ENCODE measurements at places on chromosomes 11 and 22.

DNA sequence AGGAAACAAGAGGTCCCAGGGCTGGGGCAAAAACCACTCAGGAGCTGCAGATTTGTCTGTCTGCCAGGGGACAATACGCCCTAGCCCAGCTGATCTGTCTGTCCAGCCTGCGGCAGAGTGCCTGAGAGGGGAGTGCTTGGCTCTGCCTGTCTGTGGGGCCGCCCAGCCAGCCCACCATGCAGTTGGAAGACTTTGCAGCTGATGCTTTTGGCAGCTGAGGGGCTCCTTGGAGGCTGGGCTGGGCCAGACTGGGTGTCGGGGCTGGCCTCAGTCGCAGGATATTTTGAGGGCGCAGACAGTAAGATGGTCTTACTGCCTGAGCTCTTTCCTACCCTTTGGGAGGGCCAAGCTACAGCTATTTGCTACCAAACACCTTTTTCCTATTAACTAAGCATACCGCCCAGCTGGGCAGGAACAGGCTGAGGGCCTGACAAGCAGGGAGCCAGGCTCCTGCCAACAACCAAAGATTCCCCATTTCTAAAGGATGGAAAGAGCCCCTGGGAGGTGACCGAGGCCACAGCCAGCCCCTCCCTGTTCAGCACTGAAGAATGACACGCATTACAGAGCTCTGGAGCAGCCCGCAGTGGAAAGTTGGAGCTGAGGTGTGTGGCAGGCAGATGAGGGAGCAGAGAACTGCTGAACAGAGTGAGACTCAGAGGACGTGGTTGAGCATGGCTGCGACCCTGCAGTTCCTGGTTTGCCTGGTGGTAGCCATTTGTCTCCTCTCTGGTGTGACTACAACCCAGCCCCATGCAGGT, at the start of gene FAM180B:
TSS of gene FAM180B (plus strand) at position 581 of the 758 bp plus-strand sequence. CDS start at position 672, 91 bp downstream.
- peaks cover 18% of the 10 kb centered on the region for H3K36me3 ChIP-seq
- no peak for DNase-seq
- no peak within 1 kb of the TSS for H3K27ac ChIP-seq
- H3K4me1 ChIP-seq, result peaks cover 2% of the 10 kb centered on the region
- H3K27me3 ChIP-seq, result no peaks in the 10 kb centered on the region

DNA sequence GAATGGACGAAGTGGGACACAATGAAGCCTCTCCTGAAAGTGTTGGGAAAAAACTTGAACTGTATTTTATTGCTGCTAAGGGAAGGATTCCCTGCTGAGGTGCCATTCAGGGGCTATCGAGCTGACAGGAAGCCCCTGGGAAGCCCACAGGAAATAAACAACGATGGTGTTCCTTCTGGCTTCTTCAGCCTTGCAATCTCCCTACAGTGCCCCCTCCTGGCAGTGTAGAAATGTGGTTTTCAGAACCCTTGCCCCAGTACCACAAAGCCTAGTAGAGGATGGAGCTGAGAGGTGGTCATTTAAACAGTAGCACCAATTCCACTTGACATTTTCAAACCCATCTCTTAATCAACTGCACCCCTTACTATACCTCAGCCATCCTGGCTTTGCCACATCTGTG, 676.7 kb upstream of the ARHGAP42 start:
- DNase-seq, result no peak
- no peak overlapping the region for H3K4me3 ChIP-seq
- no peaks in the 10 kb centered on the region for H3K27me3 ChIP-seq
- H3K36me3 ChIP-seq, result no peaks in the 10 kb centered on the region
- H3K27ac ChIP-seq, result no peak overlapping the region

DNA sequence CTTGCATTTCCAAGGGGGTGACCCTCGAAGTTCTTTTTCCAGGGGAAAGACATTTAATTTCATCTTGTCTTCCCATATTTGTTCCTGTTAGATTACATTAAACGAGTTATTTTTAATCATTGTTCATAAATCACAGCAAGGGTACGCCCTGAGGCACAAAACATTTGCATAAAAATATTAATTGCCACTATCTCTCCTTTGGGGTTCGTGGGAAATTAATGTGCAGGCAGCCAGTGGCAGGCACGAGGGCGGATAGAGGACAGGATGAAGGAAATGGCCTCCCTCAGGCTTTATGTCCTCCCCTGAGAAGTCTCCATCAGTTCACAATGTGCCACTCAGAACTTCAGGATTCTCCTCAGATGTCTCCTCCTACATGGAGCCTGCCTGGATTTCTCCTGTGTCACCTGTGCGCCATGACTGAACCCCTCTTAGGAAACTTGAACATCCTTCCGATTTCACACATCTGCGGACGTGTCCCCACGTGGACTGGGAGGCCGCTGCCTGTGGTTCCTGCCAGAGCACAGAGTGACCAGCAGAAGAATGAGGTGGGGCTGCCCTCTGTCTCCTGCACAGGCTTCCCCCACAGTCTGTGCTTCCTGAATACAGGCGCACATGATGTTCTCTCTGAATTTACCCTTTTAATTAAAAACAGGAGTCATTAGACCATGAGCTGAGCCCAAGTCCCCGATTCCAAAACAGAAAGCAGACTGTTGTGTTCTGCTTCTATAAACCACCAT, 1085.9 kb downstream of the TBC1D22A start:
- H3K27me3 ChIP-seq, result peaks cover 7% of the 10 kb centered on the region
- H3K4me1 ChIP-seq, result no peaks in the 10 kb centered on the region
- H3K36me3 ChIP-seq, result no peaks in the 10 kb centered on the region
- DNase-seq, result no peak
- no peak overlapping the region for H3K27ac ChIP-seq

GRCh38 chr22:49760630-49761571, 66.8 kb downstream of the BRD1 start:
- no peak for DNase-seq
- no peak overlapping the region for H3K4me3 ChIP-seq
- H3K27ac ChIP-seq, result peak overlapping the region; percentile 62
- peaks cover 18% of the 10 kb centered on the region for H3K4me1 ChIP-seq
- H3K27me3 ChIP-seq, result no peaks in the 10 kb centered on the region
- H3K36me3 ChIP-seq, result no peaks in the 10 kb centered on the region

DNA sequence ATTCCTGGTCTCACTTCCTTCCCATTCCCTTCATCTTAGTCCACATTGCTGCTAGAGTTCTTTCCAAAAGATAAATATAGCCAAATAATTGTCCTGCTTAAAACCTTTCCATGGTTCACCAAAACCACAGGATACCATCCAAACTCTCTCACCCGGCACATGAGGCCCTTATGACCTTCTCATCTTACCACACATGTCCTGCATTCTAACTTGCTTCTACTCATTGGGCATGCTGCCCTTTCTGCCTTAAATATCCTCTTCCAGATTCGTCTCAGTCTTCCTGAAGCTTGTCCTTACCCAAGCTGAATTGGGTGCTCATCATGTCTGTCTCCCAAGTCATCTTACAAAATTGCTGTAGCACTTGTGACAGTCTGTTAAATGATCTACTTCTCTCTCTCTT, 114.9 kb downstream of the MPPED2 start:
- no peaks in the 10 kb centered on the region for H3K4me1 ChIP-seq
- no peak overlapping the region for H3K27ac ChIP-seq
- H3K36me3 ChIP-seq, result no peaks in the 10 kb centered on the region
- no peak for DNase-seq
- no peak overlapping the region for H3K4me3 ChIP-seq

DNA sequence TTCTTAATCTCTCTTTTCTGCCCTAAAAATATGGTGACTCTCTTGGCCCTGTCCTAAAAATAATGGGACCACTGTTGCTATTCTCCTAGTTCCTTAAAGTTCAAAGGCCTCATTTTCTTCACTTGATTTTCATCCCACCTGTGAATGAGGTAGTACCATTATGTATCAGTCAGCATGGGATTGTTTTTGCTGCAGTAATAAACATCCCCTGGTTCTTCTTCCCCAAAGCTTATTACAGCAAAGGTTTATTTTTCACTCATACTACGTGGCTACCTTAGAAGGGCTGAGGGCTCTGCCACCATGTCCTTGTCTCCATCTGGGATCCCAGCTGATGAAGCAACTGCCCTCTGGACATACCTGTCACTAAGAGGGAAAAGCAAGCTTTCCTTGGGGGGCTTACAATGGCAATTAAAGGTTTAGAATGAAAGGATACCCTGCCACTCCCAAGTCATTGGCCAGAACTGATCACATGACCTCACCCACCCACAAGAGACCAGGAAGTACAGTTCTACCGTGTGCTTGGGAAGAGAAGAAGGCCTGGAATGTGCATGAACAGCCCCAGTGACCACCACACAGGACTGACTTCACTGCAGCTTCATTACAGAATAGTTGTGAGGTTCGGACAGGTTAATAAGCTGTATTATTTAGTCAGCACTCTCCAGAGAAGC, 7.8 kb downstream of the TTC38 start:
- DNase-seq, result no peak
- peaks cover 2% of the 10 kb centered on the region for H3K4me1 ChIP-seq
- H3K4me3 ChIP-seq, result no peak overlapping the region

DNA sequence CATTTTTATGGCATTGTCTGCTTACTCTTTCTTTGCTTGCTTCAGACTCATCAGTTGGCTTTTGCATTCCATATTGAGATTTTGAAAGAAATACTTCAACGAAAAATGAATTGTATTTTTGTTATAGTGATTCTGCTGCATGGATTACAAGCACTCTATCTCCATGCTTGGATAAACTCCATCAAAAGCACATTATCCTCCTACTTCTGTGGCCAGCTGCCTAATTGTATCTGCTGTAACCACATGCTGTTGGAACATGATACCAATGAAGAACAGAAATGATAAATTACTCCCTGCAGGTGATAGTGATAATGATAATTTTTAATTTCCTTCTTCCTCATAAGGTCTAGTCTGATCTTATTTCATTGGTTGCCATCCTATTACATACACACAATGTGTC, 100.8 kb downstream of the PRMT3 start:
- H3K27ac ChIP-seq, result no peak overlapping the region
- no peaks in the 10 kb centered on the region for H3K27me3 ChIP-seq
- peaks cover 42% of the 10 kb centered on the region for H3K36me3 ChIP-seq
- no peak overlapping the region for H3K4me3 ChIP-seq
- no peaks in the 10 kb centered on the region for H3K4me1 ChIP-seq

GRCh38 chr11:15166204-15166603, 51.5 kb downstream of the INSC start:
- H3K4me1 ChIP-seq, result no peaks in the 10 kb centered on the region
- DNase-seq, result no peak
- no peaks in the 10 kb centered on the region for H3K36me3 ChIP-seq
- no peak overlapping the region for H3K27ac ChIP-seq

DNA sequence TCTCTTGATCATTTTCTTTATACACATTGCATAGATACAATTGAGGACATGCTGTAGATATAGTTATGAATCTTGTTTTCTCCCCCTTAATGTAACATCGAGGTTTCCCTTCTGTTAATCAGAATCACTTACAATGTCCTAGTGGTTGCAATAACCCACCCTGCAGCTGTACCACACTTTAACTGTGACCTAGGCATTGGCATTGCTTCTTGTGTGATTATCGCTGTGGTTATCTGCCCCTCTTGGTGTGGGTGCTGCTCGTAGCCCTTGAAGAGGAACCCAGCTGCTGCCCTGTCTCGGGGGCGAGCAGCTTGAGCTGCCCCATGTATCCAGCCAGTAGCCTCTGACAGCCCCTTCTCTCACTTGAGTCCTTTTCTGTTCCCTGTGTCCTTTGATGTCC, 1.5 kb downstream of the DGAT2 start:
- H3K4me3 ChIP-seq, result peak overlapping the region; percentile 56
- no peak overlapping the region for H3K27ac ChIP-seq
- H3K36me3 ChIP-seq, result no peaks in the 10 kb centered on the region
- no peak for DNase-seq
- H3K4me1 ChIP-seq, result peaks cover 8% of the 10 kb centered on the region

- H3K27ac ChIP-seq, result no peak overlapping the region
- H3K36me3 ChIP-seq, result peaks cover 16% of the 10 kb centered on the region
- H3K27me3 ChIP-seq, result no peaks in the 10 kb centered on the region
- H3K4me1 ChIP-seq, result peaks cover 82% of the 10 kb centered on the region
- H3K4me3 ChIP-seq, result peak overlapping the region; percentile 38
- DNase-seq, result no peak
Measured at GRCh38 chr11:3990406-3990805, 104.2 kb upstream of the RRM1 start.

GRCh38 chr11:29183301-29183700, 833.5 kb downstream of the KCNA4 start:
- H3K27ac ChIP-seq, result no peak overlapping the region
- H3K27me3 ChIP-seq, result no peaks in the 10 kb centered on the region
- H3K4me1 ChIP-seq, result no peaks in the 10 kb centered on the region
- H3K4me3 ChIP-seq, result no peak overlapping the region
- no peaks in the 10 kb centered on the region for H3K36me3 ChIP-seq

DNA sequence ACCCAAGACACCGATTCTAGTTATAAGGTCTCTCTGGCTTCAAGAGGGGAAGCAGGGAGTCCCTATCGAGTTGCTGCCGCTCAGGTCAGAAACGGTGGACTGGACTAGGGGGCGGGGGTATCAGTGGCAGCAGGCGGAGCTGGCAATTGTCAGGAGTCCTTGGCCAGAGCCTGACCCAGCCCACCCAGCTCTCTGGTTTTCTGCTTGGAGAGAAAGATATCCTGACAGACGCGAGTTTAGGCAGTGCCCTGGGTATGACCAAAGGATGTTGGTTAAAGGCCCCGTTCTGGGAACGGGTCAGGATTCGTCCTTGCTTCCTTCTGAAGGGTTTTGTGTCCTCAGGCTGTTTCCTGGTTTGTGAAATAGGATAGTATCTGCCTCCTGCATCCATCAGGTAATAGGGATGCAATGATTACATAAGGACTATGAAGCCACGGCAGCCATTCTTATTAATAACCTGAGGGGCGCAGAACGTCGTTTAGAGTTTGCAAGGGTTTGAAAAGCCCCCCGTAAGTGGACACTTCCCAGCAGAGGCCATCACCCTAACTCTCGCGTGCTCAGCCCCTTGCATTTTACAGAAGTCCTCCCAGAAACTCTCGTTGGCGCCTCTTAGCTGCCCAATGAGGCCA, 700 bp upstream of the DEPDC5 start:
- H3K27me3 ChIP-seq, result no peaks in the 10 kb centered on the region
- peaks cover 54% of the 10 kb centered on the region for H3K4me1 ChIP-seq
- peak overlapping the region; percentile 98 for H3K27ac ChIP-seq
- H3K4me3 ChIP-seq, result peak overlapping the region; percentile 96
- DNase-seq, result peak; percentile 9

GRCh38 chr22:50439314-50439870, 35.4 kb downstream of the SBF1 start:
- no peak overlapping the region for H3K4me3 ChIP-seq
- H3K27ac ChIP-seq, result peak overlapping the region; percentile 74
- H3K4me1 ChIP-seq, result peaks cover 8% of the 10 kb centered on the region
- no peaks in the 10 kb centered on the region for H3K27me3 ChIP-seq
- H3K36me3 ChIP-seq, result no peaks in the 10 kb centered on the region

- H3K4me1 ChIP-seq, result no peaks in the 10 kb centered on the region
- H3K27ac ChIP-seq, result no peak overlapping the region
- no peak for DNase-seq
Measured at GRCh38 chr11:118098996-118099837, 12.5 kb upstream of the SMIM35 start.

GRCh38 chr11:78929207-78929905, 354.7 kb upstream of the NARS2 start:
- no peaks in the 10 kb centered on the region for H3K36me3 ChIP-seq
- no peaks in the 10 kb centered on the region for H3K4me1 ChIP-seq

GRCh38 chr11:112961751-112962578, 745 bp downstream of the NCAM1 start:
- DNase-seq, result no peak
- no peak overlapping the region for H3K27ac ChIP-seq
- peaks cover 14% of the 10 kb centered on the region for H3K4me1 ChIP-seq

All from naive thymus-derived CD8-positive, alpha-beta T cell (primary cell).